ENCODE measurements at places on chromosomes 5 and 9.

DNA sequence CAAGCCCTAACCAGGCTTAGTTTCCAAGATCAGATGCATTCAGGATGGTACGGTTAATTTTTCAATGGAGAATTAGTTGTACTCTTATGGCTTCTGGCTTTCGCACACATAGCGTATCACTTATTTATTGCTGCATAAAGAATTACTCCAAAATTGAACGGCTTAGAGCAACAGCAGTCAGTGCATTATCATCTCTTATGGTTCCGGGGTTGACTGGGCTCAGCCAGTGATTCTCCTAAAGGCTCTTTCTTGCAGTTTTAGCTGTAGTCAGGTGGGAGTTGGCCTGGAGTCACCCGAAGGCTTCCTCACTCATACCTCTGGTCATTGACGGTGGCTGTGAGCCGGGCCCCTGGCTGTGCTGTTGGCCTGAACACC is 595 bp upstream of the GRHPR start:
- no peak for DNase-seq

DNA sequence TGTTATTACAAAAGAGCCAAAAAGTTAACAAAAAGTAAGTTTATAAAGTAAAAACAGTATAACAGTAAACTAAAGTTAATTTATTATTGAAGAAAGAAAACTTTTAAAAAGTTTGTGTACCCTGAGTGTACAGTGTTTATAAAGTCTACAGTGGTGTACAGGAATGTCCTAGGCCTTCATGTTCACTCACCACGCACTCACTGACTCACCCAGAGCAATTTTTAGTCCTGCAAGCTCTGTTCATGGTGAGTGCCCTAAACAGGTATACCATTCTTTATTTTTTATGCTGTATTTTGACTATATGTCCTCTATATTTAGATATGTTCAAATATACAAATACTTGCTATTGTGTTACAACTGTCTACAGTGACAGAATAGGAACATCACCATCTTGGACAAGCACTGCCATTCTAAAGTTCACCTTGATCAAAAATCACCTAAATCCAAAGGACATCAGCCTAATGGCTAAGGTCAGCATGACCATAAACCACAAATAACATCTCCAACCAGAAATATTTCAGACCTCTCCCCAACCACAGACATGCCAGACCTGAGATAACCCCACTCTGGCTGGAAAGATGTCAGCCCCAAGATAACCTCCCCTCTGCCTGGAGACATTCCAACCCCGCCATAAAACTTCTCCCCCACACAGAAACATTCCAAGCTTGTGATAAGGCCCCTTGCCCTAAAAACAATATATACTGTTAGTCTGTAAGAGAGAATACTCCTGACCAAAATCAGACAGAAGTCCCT is 56.1 kb downstream of the AGXT2 start:
- no peak for DNase-seq

DNA sequence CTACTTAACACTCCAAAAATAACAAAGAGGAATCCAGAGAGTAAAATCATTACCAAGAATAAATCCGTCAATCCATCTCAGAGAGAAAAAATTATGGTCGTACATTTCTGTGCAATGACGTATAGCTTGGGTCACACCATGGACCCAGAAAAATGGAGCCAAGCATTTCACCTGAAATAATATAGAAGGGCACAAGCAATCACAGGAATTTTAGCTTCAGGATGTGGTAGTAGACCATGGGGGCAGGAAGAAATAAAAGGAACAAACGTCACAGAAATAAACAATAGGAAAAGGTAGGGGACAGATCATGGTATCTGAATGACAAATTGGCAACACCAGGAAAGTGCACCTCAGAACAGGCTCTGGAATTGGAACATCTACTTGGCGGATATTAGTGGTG is 231.0 kb downstream of the PLK2 start:
- DNase-seq = no peak

- no peak for DNase-seq
These were observed 42.5 kb downstream of the STXBP1 start for GRCh38 chr9:127654619-127655018.

DNA sequence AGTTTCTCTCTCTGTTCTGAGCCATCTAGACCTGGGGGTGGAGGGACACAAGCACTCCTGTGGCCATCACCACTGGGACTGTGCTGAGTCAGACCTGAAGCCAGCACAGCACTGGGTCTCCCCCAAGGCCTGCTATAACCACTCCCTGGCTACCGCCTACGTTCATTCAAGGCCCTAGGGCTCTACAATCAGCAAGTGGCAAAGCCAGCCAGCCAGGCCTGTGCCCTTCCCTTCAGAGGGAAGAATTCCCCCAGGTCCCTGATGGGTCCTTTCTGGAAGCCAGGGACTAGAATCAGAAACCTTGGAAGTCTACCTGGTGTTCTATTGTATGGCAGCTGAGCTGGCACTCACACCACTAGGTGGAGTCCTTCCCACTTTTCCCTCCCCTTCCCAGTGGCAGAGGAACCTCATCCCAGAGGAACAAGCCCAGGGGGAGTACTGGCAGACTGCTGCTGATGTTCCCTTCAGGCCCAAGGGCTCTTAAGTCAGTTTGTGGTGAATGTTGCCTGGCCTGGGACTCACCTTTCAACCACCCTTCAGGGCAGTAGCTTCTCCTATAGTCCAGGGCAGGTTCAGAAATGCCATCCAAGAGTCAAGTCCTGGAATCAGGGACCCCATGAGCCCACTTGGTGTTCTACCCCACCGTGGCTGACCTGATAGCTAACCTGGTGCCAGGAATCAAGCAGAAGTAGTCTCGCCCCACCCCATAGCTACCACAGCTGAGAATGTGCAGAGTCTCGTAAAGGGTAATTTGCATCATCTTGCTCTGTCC is 20.0 kb downstream of the JMY start:
- DNase-seq = no peak

DNA sequence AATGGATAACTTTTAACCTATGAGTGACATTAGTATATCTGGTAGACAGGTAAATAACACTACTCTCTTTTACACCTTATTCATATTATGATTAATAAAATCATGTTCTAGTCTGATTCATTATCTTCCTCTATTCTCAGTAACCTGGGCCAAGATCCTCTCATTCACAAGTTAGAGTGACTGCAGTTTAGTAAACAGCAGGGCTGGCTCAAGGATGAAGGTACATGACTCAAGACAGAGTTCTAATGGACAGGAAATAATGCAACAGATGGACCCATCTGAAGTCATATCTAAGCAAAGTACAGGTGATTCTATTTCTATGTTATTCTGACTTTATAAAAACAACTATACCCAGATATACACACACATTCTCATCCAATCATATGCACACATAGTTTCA is 582.5 kb upstream of the CDH18 start:
- DNase-seq = no peak

DNA sequence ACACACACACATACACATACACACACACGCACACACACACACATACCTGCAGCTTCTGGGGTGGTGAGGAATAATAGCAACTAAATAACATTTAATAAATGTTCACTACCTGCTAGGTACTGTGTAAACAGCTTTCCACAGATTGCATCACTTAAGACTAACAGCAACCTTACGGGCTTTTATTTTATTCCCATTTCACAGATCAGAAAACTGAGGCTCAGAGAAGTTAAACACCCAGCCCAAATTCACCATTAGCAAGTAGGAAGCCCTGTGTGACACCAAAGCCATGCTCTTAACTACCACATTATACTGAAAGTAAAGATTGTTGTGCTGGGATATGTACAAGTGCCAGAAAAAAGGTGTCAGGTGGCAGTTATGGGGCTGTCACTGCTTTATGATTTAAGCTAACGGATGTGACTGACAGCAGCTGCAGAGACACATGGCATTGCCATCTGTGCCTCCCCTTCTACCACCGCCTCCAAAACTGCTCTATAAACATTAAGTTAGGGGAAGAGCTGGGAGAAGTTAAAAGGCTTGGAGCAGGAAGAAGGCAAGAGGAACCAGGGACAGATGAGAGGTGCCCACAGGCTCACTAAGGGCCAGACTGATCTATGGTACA is 13.6 kb downstream of the MTMR12 start:
- DNase-seq = no peak

GRCh38 chr5:151053796-151054462 is 26.9 kb downstream of the TNIP1 start:
- DNase-seq = no peak

DNA sequence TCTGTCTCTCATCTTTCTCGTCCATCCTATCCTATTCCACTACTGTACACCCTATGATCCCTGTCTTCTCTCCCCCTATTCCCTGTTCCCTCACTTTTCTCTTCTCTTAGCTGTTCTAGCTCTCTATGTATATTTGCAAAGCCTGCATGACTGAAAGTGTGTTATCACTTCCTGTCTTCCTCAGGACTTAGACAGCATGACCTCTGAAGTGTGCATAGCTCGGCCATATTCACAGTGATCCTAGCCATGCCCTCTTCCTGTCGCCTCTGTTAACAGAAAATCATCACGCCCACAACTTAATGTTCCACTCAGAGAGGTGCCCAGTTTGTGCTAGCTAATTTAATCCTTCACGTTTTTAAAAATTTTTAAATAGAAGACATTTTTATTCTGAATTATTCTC is 35.8 kb upstream of the CDH6 start:
- DNase-seq = no peak

GRCh38 chr5:56105511-56106291 is 110.9 kb upstream of the IL6ST start:
- DNase-seq = no peak

GRCh38 chr9:107838766-107839165 is 349.2 kb upstream of the KLF4 start:
- DNase-seq = no peak

DNA sequence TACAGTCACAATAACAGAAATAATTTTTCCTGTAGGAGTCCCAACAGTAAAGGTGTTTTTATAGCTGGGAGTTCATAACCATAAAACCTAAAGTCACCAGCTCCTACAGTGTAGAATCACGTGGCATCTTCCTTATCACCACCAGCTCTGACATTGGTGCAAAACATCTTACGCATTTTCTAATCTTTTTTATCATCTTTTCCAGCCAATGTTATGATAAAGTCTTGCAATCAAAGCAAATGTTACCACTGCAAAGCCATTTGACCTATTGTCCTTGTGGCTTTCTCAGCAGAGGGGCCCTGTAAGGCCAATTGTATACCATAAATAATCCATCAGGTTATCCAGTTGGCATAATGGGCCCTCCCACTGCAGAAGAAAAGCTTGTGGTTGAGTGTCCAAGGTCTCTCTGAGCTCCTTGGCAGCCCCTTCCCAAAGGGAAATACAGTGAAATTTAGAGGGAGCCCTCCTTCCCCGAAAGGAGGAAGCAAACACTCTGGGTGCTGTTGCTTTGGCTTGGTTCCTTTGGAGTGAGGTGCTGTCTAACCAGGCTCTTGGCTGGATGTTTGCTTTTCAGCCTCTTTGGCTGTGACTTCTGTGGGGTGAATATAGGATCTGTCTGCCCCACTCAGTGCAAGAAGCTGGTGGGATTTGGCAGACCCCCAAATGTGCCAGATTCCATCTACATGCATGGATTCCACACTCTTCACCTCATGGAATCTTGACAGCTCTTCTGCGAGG is 29.3 kb upstream of the CPEB4 start:
- DNase-seq = no peak

DNA sequence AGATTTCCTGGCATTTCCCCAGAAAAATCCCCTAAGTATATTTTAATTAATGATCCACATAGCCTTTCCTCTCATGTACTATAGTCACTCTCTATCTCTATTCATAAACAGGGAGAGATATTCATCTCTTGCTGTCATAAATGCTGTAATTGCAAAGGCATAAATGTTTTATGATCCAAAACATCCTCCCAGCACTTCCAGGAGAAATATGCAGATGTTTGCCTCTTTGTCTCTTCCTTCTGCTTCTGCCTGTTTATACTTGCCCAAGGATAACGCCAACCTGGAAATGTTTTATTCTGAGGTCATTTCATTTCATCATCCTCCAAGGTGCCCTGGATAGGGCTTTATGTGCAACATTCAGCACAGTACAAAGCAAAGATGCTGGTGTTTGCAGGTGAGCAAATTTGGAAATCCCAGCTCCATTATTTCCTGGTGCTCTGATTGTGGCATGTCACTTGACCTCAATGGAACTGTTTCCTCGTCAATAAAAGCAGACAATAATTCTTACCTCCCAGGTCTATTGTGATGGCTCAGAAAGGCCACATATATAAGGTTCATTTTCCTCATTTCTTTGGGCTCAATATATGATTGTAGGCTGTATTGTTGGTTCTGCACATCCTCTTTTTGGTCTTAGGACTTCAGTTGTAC is 6.9 kb downstream of the TNFSF15 start:
- no peak for DNase-seq

GRCh38 chr5:30736669-30737068 is 456.8 kb upstream of the CDH6 start:
- DNase-seq = no peak

Measured in SIG-M5 (cell line).